Cardiac muscle cell (in vitro differentiated cells and primary cell): ENCODE measurements at places on chromosomes 16 and 17.

DNA sequence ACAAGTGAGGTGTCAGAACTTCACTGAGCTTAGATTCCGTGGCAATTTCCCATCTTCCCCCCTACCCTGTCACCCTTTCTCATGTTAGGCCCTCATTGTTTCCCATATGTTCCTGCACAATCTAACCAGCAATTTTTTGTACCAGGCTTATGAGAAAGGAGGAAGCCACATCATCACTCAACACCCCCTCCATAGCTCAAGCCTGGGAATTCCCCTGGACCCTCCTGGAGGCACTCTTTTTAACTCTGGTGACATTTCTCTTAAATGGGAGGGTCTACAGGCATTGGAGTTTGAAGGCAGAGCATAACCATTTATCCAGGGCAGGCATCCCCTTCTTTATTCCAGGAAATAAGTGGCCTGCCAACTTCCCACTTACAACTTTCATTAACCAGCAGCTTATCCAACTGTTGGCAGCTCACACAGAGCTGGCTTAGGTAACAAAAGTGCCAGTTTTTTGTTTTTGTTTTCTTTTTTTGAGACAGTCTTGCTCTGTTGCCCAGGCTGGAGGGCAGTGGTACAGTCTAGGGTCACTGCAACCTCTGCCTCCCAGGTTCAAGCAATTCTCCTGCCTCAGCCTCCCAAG lies 10.4 kb upstream of the GLG1 start:
- no peak for DNase-seq

DNA sequence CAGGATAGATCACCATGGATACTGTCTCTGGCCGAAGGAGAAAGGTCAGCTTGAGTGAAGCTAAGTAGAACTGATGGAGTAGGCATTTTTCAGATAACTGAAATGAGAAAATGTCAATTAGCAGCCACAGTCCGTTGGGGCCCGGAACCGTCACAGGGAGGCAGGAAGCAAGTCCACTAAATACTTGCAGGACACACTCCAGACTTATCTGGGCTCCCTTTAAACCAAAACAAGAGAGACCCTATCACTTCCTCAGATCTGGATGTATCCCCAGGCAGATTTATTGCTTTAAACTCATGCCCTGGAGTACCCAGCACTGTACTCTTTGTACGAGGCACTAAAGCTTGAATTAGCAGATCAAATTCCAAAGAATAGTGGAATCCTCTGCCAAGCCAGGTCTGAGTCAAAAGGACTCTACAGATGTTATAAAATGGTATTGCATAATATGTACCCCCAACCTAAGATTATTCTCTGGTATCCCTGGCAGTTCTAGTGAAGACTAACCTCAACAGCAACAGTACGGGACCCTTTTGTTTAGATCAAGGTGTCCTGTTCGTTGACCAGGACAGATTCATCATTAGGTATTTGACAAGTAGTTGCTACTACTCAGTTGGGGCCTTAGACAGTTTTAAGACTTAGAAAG lies 8.1 kb downstream of the ZP2 start:
- no peak for DNase-seq

GRCh38 chr17:74201250-74201649 lies 2.2 kb upstream of the RPL38 start:
- DNase-seq, result no peak

GRCh38 chr16:56262551-56263245 lies 71.4 kb downstream of the GNAO1 start:
- no peak for DNase-seq

- DNase-seq, result no peak
Measured at GRCh38 chr17:36760425-36760824, 159.0 kb downstream of the MRM1 start.

DNA sequence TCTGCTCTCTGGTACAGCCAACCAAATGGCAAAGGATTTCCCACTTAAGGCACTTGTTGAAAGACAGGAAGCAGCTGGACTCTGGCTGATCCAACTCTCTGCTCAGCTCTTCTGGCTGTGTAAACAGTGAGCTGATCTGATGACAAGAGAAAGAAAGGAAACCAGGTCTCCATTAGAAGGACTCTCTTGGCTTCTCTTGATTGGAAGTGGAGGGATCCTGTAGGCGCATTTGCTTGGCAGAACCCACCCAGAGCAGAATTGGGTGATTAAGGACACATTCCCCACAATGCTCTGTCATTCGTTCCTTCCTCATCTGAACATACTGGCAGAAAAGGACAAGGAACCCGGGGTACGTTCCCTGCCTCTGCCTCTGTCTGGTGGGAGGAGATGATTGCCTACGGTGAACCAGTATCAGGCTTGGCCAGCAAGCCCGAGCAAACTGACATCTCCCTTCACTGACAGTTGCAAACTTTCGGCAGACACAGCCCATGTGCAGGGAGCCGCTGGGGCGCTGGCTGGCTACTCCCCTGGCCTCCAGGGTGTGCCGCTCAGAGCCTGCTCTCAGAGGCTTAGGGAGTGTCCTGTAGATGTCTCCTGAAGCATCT lies 29.1 kb downstream of the LDHD start:
- DNase-seq, result peak; percentile 89

DNA sequence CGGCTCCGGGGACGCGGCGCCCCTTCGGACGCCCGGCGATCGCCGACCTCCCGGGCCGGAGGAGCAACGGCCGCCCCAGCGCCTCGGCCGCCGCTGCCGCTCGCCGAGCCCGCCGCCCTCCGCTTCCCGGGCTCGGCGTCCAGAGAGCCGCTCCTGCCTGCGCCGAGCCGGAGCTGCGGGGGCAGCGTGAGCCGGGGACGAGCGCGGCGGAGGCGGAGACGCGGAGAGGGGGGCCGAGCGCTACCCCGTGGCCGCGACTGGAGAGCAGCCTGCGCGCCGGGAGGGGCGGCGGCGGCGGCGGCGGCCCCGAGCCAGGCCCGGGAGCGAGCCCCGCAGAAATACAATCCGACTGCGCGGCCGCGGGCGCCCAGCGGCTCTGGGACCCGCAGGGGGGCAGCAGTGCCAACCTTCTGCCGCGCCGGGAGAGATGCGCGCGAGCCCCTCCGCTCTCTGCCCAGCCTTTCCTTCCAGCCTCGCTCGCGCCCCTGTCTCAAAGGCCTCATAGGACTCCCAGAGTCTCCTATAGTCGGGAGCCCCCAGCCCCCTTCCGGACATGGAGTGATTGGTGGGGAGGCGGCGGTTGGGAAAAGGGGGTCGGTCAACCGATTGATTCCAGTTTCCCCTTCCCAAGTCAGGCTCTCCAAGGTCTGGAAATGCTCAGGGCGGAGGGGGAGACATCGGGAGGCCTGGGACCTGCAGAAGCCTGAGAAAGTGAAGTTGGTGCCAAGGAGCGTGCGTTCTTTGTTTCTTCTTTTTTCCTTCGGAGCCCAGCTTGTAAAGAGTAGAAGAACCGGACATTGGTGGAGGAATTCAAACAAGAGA lies 1.0 kb upstream of the SDK2 start:
- peak; percentile 57 for DNase-seq

- DNase-seq, result no peak
Measured at GRCh38 chr17:47653442-47653841, 3.7 kb downstream of the KPNB1 start.

GRCh38 chr16:17211797-17212196 lies 259.0 kb downstream of the XYLT1 start:
- DNase-seq, result no peak

DNA sequence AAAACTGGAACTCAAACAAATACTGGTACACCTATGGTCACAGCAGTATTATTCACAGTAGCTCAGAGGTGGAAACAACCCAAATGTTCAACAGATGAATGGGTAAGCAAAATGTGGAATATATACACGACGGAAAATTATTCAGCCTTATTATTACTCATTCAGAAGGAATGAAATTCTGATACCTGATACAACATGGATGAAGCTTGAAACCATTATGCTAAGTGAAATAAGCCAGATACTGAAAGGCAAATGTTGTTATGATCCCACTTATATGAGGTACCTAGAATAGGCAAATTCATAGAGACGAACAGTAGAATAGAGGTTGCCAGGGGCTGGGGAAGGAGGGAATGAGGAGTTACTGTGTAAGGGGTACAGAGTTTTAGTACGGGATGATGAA lies 27.1 kb upstream of the MYLK3 start:
- no peak for DNase-seq

GRCh38 chr17:63834431-63835166 lies 7.1 kb upstream of the FTSJ3 start:
- DNase-seq, result peak; percentile 83

GRCh38 chr17:50192618-50193291 lies 8.7 kb downstream of the COL1A1 start:
- no peak for DNase-seq

- DNase-seq, result no peak
Measured at GRCh38 chr17:5585836-5586521, 1.7 kb upstream of the NLRP1 start.

GRCh38 chr17:50926523-50926922 lies 60.4 kb upstream of the TOB1 start:
- DNase-seq, result no peak

DNA sequence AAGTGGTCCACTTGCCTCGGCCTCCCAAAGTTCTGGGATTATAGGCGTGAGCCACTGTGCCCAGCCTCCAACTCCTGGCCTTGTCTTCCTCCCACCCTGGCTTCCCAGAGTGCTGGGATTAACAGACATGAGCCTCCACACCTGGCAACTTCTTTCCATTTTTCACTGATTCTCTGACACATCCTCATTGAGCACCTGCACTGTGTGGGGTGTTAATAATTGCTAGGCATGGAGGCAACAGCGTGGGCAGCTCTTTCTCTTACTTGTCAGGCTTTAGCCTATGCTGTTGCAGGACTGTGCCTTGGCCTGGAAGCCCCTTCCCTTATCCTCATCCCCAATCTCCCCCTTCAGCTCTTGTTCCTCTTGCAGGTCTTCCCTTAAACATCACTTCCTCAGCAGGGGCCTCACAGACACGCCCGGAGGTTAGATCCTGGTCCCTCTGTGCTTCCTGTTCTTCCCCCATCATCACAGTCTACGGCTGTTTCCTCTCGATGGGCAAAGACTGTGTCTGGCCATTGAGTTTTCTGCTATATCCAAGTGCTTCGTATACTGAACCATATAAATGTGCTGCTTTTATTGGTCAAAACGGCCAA lies 7.9 kb downstream of the QPRT start:
- no peak for DNase-seq

GRCh38 chr17:59361916-59362810 lies 30.7 kb downstream of the YPEL2 start:
- no peak for DNase-seq

GRCh38 chr16:22388101-22388644 lies 13.8 kb upstream of the CDR2 start:
- no peak for DNase-seq

DNA sequence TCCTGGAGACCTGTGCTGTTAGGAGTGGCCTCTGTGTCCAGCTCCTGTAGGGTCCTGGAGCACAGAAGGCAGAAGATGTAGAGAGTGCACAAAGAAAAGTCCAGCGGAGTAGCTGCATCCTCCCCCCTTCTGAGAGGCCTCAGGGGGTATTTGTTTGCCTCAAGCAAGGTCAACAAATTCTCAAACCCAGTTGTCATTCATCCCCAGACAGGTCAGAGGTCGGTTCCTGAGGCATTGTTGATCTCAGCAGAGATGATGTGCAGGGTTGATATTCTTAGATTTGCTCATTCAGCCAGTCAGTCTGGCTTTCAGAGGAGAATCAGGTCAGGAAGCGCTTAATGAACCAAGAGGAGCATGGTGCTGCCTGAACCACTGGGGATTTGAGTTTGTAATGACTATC lies 8.3 kb upstream of the RBFOX1 start:
- DNase-seq, result no peak

GRCh38 chr16:49932946-49933345 lies 77.0 kb upstream of the ZNF423 start:
- DNase-seq, result no peak

DNA sequence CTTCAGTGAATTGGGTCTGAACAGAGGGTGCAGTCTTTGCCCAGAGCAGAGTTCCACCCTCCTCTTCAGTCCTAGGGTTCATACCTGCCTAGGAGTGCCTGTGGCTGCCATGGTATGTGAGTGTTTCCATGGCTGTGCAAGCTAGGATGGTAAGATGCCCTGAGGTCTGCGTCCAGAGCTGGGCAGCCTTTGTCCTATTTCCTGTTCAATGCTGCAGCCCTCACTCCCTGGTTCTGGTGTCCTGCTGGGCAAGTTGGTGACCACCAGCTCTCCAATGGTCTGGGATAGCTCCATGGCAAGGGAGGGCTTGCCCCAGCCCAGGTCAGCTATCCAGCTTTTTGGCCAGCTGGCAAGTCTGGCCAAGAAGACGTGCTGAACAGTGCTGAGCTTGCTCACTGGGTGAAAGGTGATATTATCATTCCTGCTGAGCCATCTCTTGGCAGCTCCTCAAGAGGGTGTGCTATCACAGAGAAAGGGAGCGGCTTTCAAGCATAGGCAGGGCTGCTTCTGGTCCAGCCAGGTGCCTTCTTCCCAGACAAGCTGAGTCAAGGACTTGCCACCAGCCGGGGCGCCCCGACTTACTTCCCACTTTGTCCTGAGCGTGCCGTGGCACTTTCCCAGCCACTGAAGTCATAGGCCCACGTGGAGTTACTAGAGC lies 13.0 kb upstream of the NFATC3 start:
- no peak for DNase-seq

GRCh38 chr16:27646806-27647205 lies 96.9 kb downstream of the KATNIP start:
- DNase-seq, result no peak

DNA sequence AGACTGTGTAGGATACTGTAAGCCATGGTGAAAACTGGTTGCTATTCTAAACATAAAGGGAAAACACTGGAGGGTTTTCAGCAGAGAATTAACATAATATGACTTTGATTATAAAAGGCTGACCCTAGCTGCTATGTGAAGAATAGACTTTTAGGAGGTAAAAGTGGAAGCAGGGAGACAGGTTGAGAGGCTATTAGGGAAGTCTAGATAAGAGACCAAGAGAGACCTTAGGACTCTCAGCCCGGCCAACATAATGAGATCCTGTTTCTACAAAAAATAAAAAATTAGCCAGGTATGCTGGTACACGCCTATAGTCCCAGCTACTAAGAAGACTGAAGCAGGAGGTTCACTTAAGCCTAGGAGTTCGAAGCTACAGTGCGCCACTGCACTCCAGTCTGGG lies 393.2 kb upstream of the PMFBP1 start:
- peak; percentile 2 for DNase-seq

DNA sequence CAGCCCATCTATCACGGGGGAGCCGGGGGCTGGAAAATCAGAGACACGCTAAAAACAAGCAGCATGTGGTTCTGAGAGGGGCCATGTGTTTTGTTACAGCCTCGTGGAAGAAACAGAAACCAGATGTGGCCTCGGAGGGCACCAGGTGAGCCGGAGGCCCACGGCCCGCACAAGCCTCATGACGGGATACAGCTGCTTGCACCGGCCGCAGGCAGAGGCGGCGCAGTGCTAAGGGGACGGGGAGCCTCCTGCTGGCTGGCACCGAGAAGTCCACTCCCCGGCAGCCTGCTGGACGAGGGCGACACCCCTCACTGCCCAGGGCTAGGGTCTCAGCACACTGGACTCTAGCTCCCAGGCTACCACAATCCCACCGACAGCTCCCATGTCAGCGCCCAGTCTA lies 19.2 kb downstream of the NDUFAF8 start:
- DNase-seq, result no peak

GRCh38 chr17:77332034-77332971 lies 191.5 kb downstream of the SEC14L1 start:
- DNase-seq, result no peak

- no peak for DNase-seq
Measured at GRCh38 chr17:63445065-63445464, 1.0 kb downstream of the CYB561 start.
